ENCODE measurements at places on chromosomes 12 and 14.

GRCh38 chr12:20044351-20044750, 324.0 kb upstream of the PDE3A start:
- no peak for DNase-seq

DNA sequence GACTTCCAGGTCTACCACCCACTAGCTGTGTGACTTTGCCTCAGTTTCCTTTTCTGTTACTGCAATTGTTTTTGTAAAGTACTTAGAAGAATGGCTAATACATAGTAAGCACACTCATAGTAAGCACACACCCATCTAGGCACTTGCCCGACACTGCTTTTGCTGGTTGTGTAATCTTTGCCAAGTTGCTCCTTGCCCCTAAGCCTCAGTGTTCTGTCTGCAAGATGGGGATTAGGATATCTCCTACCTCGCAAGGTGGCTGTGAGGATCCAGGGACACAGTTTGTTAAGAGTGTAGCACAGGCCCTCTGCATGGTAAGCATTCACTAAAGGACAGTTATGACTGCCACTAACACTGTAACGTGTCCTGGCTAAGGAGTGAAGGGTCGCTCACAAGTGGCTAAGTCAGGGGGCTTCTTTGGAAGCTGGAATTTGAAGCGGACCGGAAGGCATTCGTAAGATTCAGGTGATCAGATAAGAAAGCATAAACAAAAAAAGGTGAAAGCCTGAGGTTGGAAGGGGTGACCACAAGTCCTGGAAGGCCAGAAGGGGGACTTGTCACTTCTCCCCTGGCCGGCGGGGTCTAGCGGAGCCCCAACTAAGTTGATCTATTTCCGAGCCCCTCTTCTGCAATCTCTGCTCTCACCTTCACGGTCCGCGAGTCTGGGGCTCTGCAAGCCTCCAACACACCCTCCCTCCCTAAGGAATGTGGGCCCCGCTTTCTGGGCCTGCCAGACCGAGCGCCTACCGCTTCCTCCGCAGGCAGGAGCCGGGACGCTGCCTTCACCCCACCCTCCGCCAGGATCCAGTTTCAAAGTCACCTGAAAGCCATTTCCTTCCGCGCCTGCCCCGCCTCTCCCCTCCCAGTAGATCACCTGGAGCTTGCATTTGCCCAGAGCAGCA, 1.5 kb upstream of the PLEKHG3 start:
- DNase-seq: no peak

GRCh38 chr12:131239384-131240094, 285.8 kb downstream of the ADGRD1 start:
- DNase-seq: no peak

DNA sequence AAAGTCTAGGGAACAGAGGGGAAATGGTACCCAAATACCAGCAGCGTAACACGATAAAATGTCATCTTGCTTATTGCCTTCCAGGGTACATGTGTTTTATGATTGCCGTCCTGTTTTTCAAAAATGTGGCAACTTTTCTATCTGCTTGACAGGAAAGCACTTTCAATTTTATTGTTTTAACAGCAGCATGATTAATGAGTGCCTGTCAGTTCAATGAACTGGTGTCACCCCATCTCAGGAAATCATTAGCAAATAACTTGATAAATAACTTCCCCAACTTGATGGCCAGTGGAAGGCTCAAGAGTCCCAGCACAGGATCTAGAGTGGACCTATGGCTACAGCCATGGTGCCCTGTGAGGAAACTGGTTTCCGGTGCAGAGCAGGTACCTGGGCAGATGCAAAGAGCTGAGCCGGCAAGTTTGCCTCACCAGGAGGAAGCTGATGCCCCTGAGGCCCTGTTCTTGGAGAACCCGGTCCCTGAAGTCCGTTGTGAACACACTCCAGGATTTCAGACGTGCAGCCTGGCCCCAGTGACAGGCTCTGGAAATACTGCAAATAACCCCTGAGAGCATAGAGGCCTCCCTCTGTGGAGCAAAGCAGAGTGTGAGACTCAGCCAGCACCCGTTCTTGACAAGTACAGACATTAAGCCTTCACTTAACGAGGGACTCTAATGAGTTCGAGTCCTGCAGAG, 173.5 kb upstream of the SFSWAP start:
- no peak for DNase-seq

- DNase-seq: no peak
These were observed 13.2 kb upstream of the TIGAR start for GRCh38 chr12:4307593-4308333.

GRCh38 chr12:80780746-80781145, 64.0 kb downstream of the MYF5 start:
- DNase-seq: no peak

DNA sequence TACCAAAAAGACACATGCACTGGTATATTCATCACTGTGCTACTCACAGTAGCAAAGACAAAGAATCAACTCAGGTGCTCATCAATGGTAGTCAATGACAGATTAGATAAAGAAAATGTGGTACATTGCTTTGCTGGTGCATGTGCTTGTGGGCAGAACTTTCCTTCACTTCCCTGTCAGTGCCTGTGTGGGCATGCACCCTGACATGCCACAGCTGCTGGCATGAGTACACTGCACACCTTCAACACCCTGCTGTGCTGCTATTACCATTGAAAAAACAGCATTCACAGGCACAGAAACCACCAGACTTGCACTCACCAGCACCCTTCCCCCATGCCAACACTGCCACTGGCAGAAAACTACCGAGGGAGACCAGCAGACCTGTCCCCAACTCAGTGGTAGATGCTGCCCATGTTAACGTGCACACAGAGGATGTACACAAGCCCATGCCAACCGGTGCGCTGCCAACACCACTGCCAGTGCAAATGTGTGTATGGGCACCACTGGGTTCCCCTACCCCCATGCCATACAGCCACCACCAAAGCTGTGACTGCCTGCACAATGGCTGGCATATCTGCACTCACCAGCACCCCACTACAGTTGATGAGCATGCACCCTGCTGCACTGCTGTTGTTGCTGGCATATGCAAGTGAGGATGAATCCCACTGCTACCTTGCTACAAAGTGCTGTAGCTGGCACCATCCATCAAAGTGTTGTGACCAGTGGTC, 57.4 kb downstream of the APOBEC1 start:
- DNase-seq: no peak

DNA sequence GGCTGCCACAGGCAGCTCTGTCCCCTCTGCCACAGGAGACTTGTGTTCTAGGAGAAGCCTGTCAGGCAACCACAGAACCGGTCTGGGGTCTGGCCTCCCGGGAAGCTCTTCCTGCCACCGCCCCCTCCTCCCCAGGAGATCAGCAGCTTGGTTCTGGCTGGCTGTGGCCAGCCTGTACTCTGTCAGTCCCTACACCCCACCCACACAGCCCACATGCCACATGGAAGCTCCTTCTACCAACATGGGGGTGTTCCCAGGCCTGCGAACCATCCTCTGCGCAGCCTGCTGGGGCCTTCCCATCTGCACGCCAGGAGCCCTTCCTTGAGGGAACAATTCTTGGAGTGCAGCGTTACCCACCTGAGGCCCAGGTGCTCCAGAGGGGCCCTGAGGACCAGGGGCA, 16.8 kb downstream of the TMEM106C start:
- DNase-seq: no peak

DNA sequence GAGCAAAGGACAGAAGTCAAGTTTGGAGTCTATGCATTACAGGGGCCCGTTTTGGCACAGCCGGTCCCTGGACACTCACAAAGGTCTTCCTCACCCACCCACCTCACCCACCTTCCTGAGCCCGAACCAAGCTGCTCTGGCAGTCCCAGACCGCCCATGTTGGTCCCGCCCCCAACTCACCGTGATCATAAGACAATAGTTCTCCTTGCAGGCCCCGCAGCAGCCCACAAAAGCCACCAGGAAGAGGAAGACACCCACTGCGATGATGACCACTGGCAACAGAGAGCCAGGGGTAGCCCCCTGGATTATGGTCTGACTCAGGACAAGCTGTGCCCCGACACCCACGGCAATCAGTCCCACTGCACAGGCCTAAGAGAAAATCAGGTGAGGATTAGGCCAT, 1.8 kb downstream of the CD63 start:
- no peak for DNase-seq

DNA sequence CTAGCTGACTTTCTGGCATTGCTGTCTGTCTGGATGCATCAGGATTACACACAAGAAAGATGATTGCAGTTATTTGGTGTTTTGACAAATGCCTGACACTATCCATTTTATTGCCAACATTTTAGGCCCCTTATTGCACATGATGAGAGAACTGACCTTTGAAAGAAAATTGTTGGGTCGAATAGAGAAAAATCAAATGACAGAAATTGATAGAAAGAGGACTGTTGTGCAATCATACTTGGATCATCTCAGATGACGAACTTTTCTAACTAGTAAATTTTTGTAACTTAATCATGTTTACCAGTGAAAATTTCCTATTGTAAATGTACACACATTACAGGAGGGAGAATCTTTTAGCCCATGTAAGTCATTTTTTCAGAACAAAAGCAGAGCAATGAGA, 251.5 kb upstream of the USP15 start:
- DNase-seq: no peak

- DNase-seq: no peak
These were observed 66.5 kb upstream of the GZMB start for GRCh38 chr14:24700511-24700910.

- no peak for DNase-seq
These were observed 75.1 kb downstream of the NOC4L start for GRCh38 chr12:132219323-132219722.

GRCh38 chr12:123022846-123023245, 42.4 kb downstream of the ARL6IP4 start:
- no peak for DNase-seq

GRCh38 chr12:114254998-114255397, 150.9 kb downstream of the TBX5 start:
- DNase-seq: no peak

DNA sequence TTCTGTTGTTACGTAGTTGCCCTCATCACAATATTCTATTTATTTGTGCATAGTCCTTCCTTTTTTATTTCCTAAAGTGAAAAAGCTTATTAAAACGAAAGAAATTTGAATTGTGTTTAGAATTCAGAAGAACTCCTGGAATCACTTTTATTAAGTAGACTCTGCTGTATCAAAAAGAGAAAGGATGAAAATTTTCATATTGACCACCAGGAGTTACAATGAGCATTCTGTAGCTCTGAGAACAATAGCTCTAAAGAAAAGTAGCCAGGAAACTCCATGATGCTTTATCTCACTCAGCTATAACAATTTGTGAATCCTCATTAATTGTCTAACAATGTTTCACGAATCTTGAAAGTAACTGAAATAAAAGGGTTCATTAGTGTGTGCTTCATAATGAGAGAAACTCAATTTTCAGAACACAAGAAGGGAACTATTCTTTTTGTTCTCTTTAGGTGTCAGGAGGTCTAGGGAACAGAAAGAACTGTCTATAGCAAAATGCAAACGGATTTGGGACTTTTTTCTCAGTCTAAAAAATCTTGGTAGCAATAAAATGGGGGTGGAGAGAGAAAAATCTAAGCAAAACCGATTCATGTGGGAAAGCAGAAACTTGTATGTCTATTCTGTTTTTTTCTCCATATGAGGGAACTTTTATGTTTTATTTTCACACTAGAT, 19.3 kb downstream of the ASCL1 start:
- no peak for DNase-seq

DNA sequence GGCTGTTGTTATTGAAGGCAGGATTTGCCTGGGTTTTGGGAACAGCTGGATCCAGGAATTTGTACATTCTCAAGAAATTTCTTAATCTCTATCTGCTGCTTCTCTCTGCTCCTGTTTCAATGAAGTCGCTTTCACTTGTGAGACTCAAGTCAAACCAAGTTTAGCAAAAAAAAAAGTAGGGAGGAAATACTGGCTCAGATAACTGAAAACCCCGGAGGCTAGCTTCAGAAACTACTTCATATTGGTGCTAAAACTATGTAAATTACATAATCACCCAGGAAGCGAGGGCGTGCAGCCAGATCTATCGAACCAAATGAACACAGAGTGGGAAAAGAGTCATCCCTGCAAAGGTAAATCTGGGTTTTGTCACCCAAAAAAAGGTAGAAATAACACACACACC, 68.3 kb upstream of the FICD start:
- no peak for DNase-seq

- DNase-seq: no peak
These were observed 610.0 kb upstream of the LMO3 start for GRCh38 chr12:17215759-17216570.

DNA sequence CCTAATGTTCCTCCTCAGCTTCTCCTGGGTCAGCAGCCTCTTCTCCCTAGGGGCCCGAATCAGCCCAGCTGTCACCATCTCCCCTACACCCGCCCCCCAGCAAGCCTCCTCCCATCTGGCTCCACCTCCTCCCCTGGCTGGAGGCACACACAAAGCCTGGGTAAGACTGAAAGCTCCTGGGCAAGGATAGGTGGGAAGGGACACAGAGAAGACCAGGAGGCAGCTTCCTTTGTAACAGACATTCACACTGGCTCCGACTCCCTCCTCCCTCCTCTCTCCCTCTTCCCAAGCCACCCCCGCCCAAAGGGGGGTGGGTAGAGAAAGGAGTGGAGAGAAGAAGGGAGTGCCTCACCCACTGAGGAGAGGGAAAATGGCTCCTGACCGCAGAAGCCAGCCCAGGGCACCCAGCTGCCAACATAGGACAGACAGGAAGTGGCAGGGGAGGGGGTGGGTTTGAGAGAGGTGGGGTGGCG, 4.0 kb downstream of the CHD4 start:
- DNase-seq: no peak

DNA sequence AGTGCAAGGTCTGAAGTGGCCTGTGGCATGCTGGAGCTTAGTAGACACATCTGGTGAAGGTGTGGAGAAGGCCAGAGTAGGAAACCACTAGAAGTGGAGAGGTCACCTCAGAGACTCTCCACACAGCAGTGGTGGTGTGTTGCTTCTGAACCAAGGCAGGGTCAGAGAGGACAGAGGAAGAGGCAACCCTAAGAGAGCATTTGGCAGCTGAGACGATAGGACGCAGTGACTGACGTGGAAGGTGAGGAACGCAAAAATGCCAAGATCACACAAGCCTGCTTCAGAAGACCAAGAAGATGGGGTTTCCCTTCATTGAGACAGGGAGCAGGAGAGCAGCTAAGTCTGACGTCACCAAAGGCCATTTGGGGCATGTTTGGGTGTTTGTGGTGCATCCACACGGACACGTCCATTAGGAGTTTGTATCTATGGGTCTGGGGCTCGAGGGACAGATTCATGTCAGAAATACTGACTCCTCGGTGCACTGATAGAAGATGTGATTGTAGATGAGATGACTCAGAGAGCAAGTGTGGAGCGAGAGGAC, 338.1 kb downstream of the CACNA1C start:
- DNase-seq: no peak

DNA sequence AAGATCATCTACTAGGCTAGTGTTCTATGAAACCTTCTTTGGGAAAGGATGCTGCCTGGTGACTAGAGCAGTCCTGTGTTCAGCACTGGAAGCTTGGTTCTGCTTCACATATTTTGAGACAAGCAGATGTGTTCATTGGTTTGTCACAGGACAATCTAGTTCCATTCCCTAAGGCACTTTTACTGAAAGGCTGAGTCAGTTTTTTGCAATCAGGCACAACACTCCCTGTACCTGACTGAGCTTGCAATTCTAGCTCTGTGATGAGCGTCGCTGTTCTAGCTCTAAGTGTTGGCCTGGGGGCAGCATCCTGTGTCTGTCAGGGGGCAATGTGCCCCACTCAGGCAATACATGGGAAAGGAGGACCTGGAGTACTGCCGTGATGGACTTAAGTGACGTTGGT, 144.4 kb downstream of the CAND1 start:
- DNase-seq: no peak

Measured in stimulated activated CD8-positive, alpha-beta memory T cell treated with anti-CD3 and anti-CD28 coated beads, Interleukin-7, amount 100 ng/mL, for 1 hour (primary cell).